T1000 (cell line): ENCODE measurements at places on chromosomes 12 and 14.

GRCh38 chr14:89903340-89903952 is 51.1 kb downstream of the EFCAB11 start:
- no peak for DNase-seq

DNA sequence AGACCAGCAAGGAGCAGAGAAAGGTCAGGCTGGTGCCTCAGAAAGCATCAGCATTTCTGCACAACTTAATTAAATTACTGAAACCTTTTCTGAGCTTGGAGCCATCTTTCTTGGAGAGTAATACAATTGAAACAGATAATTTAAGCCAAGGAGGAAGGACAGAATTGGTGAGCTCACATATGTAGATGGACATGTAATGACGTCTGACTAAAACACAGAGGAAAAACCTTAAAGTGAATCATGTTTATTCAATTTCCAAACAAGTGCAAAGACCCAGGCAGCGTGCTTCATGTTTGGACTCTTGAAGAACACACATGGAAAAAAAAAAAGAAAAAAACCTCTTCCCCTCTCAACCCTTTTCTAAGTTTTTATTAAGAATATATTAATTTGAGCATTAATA is 19.0 kb downstream of the SUSD6 start:
- DNase-seq, result no peak

GRCh38 chr14:21209185-21209584 is 53.3 kb upstream of the OR5AU1 start:
- no peak for DNase-seq

DNA sequence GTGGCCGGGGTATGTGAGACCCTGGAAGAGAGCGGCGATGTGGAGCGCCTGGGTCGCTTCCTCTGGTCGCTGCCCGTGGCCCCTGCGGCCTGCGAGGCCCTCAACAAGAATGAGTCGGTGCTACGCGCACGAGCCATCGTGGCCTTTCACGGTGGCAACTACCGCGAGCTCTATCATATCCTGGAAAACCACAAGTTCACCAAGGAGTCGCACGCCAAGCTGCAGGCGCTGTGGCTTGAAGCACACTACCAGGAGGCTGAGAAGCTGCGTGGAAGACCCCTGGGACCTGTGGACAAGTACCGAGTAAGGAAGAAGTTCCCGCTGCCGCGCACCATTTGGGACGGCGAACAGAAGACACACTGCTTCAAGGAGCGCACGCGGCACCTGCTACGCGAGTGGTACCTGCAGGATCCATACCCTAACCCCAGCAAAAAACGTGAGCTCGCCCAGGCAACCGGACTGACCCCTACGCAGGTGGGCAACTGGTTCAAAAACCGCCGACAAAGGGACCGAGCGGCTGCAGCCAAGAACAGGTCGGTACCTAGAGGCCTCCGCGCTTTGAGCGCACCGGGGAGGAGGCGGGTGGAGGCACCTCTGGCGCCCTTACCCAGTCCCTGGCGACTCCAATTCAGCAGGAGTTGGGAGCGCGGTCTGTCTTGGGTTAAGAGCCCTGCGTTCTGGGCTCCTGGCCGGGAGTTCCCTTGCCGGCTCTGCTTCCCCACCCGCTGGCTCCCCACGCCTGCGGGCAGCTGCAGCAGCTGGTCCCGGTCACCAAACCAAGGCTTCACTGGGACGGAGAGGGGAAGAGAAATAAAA is 700 bp downstream of the SIX6 start:
- no peak for DNase-seq

GRCh38 chr12:89684136-89684535 is 24.5 kb downstream of the ATP2B1 start:
- no peak for DNase-seq

GRCh38 chr12:15858353-15858752 is 23.8 kb upstream of the STRAP start:
- DNase-seq, result no peak

GRCh38 chr12:114483996-114484395 is 78.1 kb upstream of the TBX5 start:
- no peak for DNase-seq

- no peak for DNase-seq
Measured at GRCh38 chr14:30138567-30138966, 210.9 kb upstream of the PRKD1 start.

DNA sequence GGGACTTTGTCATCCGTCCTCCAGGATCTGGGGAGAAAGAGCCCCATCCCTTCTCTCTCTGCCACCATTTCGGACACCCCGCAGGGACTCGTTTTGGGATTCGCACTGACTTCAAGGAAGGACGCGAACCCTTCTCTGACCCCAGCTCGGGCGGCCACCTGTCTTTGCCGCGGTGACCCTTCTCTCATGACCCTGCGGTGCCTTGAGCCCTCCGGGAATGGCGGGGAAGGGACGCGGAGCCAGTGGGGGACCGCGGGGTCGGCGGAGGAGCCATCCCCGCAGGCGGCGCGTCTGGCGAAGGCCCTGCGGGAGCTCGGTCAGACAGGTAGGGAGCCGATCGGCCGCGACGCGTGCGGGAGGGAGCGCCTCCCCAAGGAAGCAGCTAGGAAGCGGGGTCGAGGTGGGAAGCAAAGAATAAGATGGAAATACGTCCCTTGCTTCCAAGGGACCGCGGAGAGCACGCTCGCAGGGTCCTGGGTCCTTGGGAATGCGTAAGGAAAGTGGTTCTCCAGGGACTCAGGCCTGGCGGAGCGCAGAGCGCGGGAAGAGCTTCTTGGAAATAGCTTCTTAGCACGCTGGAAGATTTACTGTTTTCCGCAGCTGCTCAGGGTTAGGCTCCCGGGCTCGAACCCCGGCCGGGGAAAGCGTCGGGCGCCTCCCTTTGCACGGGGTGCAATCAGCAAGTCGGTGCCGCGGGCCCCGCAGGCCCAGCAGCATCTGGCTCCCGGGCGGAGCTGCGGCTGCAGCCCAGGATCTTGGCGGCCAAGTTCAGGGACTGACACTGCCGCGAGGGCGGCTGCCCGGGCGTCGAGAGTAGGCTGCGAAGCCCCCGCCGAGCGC is 457 bp downstream of the SOCS2 start:
- no peak for DNase-seq

DNA sequence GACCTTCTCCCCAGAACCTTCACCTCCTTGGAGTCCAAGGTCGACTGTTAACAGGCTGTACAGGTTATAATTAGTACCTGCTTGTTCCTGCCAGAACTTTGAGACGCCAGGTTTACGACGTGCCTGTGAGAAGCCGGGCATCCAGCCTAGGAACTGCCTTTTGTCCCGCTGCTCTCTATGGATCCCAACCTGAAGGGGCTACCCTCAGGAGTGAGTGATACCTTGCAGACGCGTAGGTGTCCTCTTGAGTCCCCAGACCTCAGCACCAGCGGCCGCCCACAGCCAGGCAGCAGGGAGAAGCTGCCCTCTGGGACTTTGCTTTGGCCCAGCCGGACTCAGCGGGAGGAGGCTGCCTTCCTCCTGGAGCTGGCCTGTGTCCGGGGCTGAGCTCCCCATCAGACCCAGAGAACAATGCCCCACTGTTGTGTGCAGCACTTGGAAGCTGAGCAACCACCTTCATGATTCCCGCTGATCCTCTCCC is 16.2 kb downstream of the SYNE3 start:
- DNase-seq, result no peak

DNA sequence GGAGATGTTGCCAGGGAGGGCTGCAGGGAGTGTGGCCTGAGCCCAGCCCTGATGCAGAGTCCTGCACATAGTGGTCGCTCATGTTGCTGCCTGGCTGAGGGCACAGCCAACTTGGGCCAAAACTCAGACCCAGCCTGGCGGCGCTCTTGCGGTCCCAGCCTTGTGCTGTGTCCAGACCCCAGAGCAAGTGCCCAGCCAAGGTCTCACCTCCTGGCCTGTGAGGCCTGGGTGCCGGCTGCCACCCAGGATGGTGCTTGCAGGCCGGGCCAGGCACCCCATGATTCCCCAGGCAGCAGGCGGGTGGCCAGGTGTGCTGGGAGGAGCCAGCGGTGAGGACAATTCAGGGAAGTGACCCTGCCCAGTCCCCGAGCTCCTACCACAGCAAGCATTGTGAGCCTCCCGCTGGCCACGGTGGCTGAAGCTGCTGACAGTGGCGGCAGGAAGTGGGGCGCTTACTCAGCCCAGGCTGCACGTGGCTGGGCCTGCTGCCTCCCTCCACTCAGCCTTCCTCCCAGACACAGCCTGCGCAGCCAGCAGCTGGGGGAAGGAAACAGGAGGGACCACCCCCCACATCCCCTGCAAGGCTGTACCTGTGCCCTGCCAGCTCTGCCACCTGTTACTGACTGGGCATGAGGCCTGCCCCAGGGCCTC is 17.7 kb upstream of the PGF start:
- no peak for DNase-seq

- DNase-seq, result peak; percentile 24
Measured at GRCh38 chr14:54638135-54638446, 71.2 kb downstream of the SAMD4A start.

DNA sequence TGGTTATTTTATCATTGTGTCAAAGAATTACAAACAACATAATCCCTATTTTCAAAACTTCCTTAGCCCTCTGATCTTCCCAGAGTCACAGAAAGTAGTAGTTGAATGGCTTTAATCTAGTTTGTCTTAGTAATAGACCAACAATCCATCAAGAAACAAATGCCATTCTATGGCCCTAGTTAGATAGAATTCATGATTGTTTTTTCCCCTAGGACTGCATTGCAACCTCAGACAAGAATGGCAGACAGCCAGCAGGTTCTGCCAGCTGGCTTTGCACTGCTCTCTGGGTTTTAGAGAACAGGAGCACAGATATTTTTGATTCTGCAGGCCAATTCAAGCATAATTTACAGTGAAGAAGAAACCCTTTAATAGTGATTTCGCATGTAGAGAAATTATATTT is 33.8 kb downstream of the SYT1 start:
- DNase-seq, result no peak

- no peak for DNase-seq
Measured at GRCh38 chr12:45034861-45035265, 16.0 kb downstream of the DBX2 start.
